ENCODE measurements at places on chromosomes 3 and 15.

- no peak for DNase-seq
Observed at GRCh38 chr3:38143511-38143910, 5.0 kb downstream of the MYD88 start.

DNA sequence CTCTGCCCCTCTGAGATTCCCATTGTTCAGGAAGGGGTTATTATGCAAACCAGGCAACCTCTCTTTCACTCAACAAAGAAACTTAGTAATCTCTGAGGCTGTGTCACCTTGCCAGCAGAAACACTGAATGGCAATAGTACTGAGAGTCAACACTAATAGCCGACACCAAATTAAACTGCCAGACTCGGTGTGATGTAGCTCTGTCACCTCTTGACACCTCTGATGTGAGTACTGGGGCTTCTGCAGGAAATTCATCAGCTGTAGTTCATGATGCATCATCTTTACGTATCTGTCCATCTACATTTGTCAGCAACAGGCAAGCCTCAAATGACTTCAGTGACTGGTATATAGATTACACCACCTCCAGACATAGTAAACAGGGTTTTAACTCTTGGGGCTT is 65.0 kb upstream of the ONECUT1 start:
- no peak for DNase-seq

DNA sequence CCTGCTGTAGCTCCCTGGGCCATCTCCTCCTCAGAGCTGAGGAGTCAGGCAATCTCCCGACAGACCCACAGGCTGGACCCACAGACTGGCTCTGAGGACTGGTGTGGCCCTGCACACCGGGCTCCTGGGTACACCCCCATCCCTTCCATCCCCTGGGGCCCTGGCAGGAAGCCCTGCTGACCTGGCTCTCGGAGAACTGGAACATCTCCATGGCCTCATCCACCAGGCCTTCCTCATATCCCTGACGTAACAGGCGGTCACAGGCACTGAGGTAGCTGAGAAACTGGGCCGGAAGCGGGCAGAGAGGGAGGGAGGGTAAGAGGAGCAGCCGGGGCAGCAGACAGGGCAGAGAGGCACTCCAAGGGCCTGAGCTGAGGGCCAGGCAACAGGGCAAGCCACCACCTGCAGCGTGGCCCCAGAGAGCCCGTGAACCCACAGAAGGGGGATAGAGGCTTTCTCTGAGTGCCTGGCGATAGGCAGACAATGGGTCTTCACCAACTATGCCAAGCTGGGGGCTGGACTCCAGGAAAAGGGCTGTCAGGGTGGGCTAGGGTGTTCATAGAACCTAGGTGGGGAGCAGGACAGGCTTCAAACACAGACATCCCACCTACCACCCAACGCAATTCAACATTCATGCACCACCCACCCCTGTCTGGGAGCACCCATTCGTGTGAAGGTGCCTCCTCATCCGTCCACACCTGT is 17.9 kb downstream of the KBTBD13 start:
- DNase-seq: no peak

DNA sequence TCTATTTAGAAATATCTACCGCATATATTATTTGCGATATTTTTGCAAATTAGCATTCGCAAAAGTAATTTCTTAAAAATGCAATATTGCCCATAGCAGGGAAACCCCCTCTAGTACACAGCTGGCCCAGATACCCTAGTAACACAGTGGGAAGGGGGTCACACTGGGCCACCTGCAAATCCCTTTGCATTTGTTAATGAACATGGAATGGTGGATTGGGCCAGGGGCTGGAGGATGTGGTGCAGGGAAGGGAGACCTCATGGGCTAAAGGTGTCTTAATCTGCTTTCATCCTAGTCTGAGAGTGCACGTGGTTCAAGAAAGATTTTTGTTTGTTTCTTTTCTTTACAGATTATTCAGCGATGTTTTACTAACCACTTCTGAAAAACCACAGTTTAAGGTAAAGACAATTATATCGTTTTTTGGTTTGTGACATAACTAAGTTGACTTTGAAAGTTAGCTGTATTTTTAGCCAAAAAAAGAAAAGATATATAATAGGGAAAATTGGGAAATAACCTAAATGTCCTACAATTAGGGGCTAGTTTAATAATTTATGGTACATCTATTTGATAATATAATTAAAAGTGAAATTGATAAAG is 30.0 kb downstream of the PDHB start:
- no peak for DNase-seq

DNA sequence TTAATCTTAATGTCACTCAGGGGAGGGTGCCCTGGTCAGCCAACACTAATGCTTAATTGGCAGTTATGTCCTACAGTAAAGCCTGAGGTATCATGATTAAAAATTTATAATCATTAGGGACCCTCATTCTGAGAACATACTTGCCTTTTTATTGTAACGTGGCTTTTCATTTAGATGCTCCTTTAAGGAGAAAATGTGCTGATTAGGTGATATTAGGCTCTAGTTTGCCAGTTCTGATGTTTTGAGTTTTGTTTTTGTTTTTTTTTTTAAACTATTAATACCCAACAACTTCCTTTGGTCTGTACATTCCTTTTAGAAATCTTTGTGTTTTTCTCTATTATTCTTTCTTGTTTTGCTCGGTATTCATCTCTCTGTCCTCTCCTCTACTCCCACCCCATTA is 10.3 kb downstream of the GTF2E1 start:
- no peak for DNase-seq

GRCh38 chr15:63880744-63881143 is 47.0 kb upstream of the HERC1 start:
- no peak for DNase-seq

DNA sequence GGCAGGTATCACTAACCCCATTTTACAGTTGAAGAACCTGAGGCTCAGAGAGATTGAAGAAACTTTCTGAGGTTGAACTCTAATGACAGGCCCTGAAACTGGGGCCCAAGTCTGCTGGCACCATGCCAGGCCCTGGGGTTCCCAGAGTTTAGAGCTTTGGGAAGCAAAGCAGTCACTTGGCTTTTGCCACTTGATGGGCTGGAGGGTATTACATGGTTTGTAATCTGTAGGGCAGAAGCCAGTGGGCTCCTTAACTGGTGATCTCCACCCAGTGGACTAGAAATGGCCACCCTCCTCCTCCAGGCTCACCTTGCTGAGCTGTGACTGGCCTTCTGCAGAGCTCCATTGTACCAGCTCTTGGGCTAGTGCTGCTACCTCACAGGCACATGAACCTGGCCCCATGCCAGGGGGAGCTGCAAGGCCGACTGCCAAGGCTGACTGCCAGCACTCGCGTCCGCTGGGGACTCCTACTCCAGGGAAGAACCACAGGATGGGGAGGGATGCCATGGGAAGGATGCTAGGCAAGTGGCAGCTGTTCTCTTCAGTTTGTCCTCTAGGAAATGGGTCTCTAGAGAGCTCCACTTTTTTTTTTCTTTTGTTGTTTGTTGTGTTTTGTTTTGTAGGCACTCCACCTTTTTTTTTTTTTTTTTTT is 104.8 kb downstream of the ETFA start:
- no peak for DNase-seq

DNA sequence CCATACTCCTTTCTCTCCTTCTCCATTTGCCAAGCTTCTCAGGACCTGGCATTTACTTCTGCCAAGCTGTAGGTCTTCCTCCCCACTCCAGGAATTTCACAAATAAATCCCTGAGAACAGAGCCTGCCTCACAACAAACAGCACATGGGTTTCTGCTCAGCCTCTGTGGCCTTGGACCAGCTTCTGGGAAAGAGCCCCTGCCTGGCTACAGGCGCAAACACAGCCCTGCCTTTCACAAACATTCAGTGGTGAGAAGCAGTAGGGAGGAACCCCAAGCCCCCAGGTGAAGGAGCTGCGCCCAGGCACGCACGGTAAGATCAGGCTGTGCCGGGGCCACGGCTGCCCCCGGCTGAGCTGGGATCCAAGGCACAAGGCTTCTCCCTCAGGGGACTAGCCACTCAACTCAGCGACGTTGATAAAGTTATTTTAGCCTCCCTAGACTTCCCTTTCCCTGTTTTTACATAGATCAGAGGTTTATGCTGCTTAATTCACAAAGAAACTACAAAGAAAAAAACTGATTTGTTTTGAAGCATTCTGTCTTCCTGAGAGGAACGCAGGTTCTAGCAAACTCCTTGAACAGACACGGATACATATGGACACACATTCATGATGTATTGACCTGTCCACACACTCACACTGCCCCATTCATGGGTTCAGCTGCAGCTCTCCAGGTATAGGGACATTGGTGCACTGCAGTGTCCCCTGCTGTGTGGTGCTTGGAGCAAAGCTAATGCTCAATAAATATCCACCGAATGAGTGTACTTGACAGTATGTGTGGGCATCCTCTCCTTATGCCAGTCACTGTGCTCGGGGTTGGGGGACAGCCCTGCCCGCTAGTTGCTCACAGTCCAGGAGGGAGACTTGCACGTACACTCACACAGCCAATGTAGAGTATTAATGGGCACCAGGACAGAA is 25.4 kb downstream of the HES1 start:
- DNase-seq: no peak

DNA sequence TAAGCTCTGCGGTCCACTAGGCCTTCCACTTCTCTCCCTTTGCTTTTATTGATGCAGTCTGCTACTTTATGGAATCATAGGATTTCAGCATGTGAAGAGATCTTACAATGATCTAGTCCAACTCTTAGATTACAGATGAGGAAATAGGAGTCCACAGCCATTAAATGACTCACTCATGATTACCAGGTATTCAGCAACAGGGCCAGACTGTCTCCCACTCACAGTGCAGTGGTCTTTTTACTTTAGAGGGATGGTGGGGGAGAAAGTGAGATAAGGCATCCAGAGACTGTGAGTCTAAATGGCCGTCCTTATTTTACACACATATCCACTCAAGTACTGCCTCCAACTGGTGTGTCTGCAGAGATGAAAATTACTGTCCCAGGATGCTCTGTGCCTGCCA is 88.5 kb upstream of the SKOR1 start:
- no peak for DNase-seq

GRCh38 chr3:88093266-88093665 is 34.2 kb downstream of the ZNF654 start:
- DNase-seq: no peak

- no peak for DNase-seq
Observed at GRCh38 chr15:42735382-42736165, 1.4 kb downstream of the CDAN1 start.

DNA sequence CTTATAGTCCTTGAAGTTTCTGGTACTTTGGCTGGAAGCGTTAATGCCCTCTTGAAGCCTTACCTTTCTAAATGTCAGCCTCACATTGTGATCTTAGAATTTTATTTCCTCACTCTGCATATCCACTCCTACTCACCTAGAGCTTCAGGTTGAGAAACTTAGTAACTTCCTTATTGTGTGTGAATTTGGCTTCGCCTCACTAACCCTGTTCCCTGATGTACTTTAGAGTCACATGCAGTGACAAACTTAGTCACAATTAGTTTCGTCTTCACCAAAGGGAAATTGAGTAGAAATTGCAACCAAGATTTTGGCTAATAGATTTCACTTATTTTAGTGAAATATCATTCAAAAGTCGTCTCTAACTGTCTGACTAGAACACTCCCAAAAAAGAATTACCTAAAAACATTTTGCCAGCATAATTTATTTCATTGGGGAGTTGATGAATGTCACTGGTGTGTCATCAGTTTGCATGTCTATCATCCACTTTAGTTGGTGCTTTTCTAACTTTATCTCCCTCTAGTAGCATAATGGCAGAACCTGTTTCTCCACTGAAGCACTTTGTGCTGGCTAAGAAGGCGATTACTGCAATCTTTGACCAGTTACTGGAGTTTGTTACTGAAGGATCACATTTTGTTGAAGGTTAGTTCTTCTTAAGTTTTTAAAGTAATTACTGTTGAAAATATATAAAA is 960 bp downstream of the MFN1 start:
- DNase-seq: no peak

DNA sequence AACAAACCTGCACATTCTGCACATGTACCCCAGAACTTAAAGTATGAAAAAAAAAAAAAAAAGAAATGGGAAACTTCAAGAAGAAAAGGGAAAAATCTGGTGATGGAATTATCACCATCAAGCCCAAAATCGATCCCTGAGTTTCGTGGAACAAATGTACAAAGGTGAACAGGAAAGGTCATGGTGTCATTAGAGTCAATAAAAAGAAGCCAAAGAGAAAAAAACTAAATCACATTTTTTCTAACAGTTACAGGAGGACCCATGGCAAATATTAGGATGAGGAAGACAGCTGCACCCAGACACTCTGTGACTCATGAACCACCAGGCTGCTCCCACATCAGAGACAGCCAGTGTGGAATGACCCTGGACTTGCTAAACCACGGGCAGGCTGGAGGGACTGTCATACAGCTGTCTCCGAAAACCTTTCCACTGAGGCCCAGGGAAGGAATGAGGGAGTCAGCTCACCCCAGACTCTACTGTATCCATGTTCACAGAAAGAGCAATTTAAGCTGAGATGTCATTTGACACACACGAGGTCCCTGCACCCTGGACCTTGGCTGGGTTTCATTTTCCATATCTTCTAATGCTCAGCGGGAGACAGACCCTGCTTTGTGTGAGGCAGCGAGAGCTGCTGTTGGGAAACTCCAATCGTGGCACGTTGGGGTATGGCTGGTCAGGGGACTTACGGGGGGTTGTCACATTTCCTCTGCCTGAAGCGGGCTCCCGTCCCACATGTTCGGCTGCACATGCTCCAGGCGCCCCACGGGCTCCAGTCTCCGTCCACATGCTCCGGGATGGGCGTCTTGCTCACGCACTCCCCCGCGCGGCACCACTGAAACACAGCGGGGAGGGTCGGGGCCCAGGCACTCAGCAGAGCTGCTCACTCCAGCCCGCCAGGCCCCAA is 210.2 kb downstream of the ADAMTS17 start:
- DNase-seq: no peak

GRCh38 chr3:43867436-43868072 is 176.8 kb downstream of the ABHD5 start:
- no peak for DNase-seq

GRCh38 chr15:76107169-76107568 is 47.4 kb downstream of the TMEM266 start:
- DNase-seq: no peak

DNA sequence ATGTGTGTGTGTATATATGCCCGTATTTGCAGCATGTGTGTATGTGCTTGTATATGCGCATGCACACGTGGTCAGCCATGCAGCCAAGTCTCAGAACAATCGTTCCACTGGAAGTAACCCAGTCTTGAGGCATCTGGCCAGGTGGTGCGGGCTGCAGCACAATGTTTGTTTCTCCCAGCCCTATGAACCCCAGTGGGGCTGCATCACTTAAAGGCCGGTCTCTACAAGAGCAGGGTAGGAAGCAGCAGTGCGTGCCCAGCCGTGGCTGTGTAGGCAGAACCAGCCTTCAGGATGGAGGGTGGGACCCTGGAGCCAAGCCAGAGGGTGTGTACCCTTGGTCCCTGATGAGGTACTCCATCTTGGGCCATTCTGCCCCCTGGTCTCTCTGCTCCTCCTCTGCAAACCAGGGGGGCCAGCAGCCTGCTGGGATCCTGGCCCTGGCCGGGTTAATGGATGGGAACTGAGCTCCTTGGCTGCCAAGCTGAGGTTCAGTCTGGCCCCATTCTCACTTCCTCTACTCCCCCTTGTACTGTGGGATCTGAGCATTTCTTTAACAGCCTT is 11.8 kb downstream of the KLF13 start:
- no peak for DNase-seq

All from activated naive CD4-positive, alpha-beta T cell (primary cell).